ENCODE measurements at places on chromosomes 16 and 17.

DNA sequence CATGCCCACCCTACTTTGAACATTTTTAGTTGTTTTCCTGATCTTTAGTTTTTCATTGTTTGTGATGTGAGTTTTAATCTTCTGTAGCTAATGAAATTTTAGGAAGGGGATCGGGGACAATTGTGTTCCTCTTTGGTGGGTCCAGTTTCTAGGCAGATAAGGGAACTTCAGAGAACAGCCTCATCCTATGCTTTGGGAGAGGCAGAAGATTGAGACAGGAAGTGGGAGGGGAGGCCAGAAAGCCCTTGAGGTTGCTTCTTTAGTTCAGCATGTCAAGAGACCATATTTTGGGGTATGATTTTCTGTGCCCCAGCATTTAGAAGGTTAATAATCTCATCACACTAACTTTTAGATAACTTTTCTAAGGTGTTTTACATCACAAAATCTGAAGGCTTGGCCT is 191.0 kb downstream of the TANC2 start:
- DNase-seq = no peak

DNA sequence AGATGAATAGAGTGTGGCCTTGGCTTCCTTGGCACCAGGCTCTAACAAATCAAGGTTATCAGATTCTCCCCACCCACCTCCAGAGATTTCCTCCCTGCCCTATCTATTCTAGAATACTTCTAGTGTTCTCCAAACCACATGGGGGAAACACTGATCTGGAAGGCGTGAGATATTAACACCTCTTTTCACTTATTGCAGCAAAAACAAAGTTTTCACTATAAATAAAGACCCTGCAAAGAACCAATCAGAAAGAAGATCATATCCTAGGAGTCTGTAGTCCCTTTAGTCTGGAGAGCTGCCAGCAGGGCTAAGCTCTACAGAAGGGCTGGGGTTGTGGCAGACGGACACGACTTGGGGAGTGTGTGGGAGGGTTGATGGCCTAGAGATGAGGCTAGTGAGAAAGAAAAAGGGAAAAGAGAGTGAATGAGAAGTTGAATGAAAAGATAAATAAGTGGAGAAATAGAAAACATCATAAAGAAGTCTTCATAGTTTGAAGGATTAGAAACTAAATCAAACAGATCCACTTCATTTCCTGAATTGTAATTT is 8.6 kb upstream of the SKAP1 start:
- no peak for DNase-seq

DNA sequence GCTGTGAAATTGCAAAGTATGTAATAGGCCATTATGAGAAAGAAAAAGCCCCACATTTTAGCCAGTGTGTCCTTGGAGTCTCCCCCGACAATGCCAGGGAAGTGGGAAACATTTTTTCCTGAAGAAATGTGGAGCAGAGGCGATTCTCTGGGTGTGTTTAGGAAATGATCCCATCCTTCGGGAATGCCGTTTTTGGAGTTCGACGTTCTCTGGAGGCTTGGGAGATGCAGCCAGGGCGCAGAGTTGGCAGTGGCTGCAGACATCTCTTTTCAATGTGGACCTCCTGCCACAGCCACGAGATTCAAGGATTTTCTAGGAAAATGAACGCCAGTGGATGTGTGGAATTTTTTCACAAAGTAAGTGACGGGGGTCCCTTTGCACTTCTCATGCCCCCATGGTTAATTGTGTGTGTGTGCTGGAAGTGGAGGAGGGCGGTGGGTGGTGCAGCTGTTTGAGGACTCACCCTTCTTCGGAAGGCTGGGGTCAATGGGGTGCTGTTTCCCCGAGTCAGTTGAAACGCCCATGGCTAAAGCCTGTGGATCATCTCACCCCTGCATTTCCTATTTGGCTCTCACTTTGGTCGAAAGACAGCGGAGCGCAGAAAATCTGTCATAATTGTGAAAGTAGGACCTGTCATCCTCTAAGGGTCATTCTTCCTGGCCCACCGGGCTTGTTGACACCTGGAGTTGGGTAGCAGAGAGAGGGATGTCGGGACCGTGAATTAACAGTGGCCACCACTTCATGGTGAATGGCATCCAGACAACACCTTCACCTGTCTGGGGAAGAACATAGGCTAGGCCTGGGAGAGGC is 73.2 kb downstream of the CMIP start:
- no peak for DNase-seq

DNA sequence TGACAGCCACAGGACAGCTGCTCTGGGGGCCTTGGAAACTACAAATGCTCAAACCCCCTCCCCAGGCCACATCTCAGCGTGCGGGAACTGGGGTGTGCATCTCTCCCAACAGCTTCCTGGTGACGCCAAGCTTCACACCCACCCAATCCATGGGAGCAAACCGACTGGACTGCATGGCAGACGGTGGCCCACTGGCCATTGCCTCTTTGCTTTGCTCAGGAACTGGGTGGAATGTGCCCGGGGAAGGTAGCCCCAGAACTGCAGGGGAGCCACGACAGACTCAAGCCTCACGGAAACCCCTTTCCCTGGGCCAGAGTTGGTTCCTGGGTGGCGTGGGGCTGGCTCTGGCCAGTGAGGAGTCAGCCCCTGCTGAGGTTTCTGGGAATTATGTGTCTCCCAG is 5.2 kb upstream of the C16orf95 start:
- no peak for DNase-seq

DNA sequence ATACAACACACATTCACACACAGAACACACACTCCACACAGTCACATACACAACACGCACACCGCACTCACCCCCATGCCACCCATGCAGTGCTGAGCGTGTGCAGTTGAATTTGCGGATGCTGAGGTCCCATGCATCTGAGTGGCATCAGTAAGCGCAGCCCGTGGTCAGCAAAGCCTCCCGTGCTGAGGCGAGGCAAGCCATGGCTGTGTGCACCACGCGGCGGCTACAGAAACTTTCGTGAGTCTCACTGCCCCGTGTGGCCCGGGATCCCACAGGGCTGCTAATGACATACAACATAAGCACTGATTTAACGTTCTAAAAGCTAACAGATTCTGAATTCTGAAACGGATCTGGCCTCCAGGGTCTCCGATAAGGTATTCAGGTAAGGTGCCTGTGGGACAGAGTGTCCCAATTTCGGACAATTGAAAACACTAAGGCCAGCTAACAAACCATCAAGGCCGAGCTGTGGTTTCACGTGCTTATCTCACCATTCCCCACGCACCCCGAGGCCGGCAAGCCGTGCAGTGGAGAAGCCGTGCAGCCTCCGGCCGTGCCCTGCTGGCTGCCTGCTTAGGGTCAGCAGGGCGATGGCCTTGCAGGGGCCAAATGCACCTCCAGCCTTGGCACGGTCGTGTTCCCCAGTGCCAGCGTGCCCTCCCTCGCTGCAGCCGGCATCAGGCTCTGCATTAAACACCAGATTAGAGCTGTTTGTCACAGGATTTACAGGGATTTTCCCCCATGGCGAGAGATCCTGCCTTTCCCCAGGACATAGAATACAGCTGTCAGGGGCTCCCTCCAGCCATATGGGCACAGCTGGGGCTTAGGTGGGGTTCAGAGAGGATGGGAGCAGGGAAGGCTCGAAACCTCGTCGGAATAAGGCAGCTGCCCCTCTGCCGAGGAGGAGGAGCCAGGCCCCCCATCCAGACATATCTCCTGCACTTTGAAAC is 191.7 kb downstream of the C16orf95 start:
- no peak for DNase-seq
